Stimulated activated CD8-positive, alpha-beta memory T cell treated with anti-CD3 and anti-CD28 coated beads, Interleukin-7, amount 100 ng/mL, for 1 hour (primary cell): ENCODE measurements at places on chromosomes 13 and 19.
A peak's percentile ranks its signal among the peaks of the same experiment; 100 is the strongest.

- no peak for DNase-seq
Observed at GRCh38 chr19:44789943-44790483, 12.3 kb downstream of the CBLC start.

DNA sequence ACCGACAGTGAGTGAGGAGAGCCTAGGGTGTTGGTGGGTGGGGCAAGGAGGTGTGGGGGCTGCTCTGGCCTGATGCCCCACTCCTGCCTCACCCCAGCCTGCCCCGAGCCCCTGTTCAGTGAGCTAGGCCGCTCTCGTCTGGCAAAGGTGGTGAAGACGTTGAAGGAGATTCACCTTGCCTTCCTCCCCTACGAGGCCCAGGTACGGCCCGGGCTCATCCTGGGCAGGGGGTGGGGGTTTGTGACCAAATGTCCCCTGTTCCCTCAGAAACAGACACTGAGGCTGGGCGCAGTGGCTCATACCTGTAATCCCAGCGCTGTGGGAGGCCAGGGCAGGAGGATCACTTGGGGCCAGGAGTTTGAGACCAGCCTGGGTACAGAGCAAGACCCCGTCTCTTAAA is 3.9 kb downstream of the STXBP2 start:
- no peak for DNase-seq

GRCh38 chr19:42188665-42189064 is 28.8 kb downstream of the DEDD2 start:
- no peak for DNase-seq

DNA sequence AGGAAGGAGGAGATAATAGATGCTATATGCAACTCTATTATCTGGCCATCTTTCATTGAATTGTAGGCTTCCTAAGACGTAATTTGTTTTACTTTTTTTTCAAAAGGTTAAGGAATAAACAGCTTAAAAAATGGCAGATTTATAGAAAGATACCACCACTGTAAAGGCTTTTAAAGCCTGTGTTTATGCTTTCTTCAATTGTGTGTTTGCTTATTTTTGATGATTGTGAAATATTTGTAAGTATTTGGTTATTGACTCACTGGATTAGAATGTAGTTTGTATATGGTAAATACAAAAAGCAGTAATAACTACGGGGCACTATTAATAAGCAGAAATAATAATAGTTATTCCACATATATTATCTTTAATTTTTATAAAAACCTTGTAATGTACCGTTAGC is 437.9 kb downstream of the KLF5 start:
- DNase-seq = no peak

- no peak for DNase-seq
Observed at GRCh38 chr13:32600890-32601289, 14.6 kb downstream of the PDS5B start.

DNA sequence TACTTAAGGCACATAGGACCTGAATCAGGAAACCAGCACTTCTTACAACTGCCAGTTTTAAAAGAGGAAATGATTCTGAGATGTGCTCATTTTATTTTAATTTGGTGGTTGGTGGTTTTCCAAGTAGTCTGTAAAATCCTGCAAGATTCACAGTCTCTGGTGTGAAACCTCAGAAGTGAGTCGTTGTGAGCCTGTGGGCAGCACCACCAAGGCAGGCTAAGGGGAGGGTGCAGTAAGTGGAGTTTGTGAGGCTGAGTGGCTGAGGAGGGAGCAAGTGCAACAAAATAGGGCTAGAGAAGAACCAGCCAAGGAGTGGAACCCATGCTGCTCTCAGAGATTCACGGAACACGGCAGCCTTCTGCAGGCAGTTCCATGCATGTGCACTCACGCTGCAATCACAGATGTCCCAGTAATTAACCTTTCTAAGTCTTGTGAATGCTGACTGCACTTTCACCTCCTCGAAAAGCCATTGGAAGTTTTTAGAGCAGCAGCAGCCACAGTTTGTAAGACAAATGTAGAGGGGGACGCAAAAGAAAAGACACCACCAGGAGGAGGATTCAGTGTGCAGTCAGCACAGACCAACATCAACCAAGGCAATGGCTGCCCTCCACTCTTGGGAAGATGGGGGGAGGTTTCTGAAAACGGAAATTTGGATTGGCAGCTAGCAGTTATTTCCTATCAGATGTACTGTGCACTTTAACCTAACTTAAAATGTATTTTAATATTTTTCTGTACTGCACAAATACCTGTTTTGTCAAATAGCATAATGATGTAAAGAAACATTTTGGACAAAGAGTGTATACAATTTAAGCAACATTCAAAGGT is 44.9 kb downstream of the ESD start:
- peak; percentile 51 for DNase-seq

DNA sequence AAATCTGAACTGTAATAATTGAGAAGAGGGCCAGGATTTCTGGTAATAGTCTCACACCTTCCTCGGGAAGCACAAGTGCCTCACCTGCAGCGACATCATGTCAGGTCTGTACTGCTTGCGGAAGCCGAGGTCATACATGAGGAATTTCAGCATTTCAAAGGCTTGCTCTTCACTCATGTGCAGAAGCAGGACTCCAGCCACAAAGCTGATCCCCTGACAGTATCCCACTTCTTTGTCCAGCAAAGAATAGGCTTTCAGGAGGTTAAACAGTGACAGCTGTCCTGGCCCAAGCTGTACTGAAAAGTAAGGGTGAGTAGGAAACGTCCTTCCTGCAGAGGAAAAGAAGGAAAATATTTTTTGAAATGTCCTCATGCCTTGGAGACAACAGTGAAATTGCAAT is 182.7 kb downstream of the TBC1D4 start:
- DNase-seq = no peak

DNA sequence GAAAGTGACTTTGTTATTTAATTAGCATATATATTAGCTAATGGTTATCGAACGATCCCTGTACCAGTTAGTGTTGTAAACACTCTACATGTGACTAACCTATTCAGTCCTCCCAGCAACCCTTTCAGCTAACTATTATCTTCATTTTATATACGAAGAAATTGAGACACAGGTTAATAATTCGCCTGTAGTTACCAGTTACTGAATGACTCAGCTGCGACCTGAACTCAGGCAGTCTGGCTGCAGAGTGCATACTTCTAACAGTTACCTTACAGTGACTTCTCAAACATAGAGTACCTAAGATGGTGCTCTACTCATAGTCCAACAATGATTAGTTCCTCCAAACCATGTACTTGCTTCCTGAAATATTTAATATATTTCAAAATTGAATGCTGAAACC is 117.7 kb downstream of the FNDC3A start:
- DNase-seq = no peak

DNA sequence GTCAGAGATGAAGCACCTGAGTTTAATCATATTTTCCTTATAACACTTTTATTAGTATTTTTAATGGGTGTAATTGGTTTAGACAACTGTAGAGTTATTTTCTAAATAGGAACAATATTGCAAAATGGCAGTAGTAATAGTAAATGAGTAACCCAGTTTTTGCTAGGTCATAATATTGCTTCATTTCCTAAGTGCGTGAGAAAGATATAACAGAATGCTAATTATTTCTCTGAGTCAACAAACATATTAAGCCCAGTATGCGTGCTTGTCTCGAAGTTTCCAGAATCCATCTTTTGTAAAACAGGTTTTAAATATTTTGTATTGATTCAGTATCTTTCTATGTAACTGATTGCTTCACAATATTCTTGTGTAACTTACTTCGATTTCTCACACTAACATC is 315.3 kb downstream of the MYO16 start:
- DNase-seq = no peak

DNA sequence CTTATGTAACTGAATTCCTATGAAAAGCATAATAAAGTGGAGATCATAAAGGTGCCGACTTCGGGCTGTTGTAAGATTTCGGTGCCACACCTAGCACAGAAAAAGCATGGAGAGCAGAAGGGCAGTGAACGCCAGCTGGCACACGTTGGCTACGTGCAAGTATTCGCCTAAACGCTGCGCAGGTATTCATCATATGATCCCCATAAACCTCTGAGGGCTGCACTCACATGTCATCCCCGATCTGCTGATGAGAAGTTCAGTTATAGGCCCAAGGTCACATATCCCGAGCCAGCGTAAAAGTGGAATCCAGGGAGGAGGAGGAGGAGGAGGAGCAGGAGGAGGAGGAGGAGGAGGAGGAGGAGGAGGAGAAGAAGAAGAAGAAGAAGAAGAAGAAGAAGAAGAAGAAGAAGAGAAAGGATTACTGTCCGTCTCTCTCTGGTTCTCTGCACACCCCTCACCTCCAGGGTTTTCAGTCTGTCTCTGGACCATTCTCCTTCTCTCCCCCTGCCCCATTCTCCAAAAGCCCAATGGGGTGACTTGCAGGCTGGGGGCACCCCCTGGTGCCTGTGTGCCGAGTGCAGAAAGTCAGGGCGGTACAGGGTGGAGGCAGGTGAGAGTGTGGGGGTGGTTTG is 18.6 kb upstream of the CYP2S1 start:
- no peak for DNase-seq

- DNase-seq = no peak
Observed at GRCh38 chr13:84358601-84359000, 476.3 kb upstream of the SLITRK1 start.

- DNase-seq = no peak
Observed at GRCh38 chr19:30652751-30653150, 280.6 kb downstream of the ZNF536 start.

GRCh38 chr13:95323930-95324662 is 22.8 kb upstream of the ABCC4 start:
- DNase-seq = no peak

DNA sequence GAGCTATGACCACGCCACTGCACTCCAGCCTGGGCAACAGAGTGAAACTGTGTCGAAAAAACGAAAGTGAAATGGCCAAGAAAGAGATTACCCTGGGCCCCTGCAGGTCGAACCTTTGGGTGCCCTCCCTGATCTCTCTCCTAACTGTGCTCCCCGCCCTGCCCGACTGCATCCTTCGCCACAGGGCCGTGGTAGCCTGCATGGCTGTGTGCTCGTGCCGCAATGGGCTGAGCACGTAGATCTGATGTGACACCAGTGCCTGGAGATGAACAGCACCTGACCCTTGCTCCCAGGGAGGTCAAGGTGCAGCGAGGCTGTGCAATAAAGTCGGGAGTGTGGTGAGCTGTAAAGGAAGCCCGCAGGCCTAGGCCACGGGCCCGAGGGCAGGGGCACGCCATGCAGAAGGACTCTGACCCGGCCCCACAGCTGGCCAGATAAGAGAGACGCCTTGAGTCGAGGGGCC is 60.2 kb downstream of the PEX11G start:
- no peak for DNase-seq

DNA sequence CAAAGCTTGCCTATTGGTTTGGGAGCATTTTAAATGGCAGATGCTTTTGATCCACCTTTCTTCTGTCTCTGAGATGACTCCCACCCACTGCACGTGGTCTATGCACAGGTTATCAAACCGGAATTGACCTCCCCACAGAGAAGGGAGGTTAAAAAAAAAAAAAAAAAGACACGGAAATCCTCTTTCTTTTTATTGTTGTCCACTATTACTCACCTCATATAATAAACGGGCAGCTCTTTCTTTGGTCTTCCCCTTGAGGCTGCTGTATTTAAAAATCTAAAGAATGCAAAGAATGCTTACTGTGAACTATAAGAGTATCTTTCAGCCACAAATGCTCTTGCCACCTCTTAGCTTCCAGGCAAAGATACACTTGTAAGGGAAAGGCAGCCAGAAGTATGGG is 329.7 kb downstream of the NDFIP2 start:
- DNase-seq = no peak
